ENCODE measurements at places on chromosomes 13 and 19.

GRCh38 chr13:96444676-96445075, 354.8 kb downstream of the HS6ST3 start:
- no peak for DNase-seq

DNA sequence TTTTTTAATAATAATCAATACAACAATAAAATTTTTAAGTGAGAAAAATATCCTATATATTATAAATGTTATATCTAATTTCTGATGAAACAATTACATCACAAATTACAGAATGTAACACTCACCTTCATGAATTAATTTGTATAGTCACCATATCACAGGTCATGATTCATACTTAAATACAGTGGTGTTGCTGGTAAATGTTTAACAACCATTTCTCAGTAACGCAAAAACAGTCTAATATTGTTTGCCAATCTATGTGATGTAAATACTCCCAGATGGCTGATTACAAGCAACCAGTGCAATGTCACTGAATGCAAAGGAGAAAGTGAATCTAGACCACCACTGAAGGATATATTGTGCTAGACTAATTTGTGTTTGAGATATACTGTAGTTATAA, 97.5 kb downstream of the DIAPH3 start:
- DNase-seq = no peak

DNA sequence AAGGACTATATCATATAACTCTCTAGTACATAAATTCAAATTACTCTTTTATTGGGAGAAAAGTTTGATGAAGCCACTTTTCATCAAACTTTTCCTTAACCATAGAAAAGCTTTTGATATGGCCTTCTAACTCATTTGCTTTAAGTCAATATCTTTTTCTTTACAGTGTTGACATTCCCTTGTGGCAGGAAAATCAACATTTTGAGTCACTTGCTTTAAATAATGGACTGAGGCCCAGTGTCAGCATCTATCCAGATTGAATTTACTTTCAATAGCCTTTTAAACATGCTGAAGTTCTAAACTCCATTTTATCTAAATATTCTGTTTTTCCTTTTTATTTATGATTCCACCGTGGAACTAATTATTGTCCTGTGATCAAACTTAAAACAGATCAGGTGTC, 62.7 kb downstream of the PCDH9 start:
- DNase-seq = no peak

DNA sequence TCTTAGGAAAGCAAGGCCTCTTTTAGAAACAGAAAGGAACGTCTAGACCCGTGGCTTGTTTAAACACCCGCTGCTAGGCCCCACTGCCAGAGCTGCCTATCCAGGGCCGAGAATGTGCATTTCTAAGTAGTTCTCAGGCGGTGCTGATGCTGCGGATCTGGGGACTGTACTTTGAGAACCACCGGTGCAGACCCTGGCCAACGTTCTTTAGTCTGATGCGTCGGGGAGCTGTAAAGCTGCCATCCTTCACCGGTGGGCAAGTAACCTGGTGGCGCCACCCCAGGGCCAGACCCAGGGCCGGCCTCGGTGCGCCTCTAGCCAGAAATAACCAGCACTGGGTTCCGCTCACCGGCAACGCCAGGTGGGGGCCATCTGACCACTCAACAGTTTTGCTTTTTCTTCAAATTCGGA, 47.1 kb downstream of the TGDS start:
- no peak for DNase-seq

- DNase-seq = peak; percentile 42
Measured at GRCh38 chr19:16381756-16382401, 57.3 kb downstream of the KLF2 start.

GRCh38 chr19:15274477-15274876, 42.2 kb upstream of the EPHX3 start:
- DNase-seq = no peak

GRCh38 chr13:48579165-48579918, 46.5 kb upstream of the RCBTB2 start:
- no peak for DNase-seq

DNA sequence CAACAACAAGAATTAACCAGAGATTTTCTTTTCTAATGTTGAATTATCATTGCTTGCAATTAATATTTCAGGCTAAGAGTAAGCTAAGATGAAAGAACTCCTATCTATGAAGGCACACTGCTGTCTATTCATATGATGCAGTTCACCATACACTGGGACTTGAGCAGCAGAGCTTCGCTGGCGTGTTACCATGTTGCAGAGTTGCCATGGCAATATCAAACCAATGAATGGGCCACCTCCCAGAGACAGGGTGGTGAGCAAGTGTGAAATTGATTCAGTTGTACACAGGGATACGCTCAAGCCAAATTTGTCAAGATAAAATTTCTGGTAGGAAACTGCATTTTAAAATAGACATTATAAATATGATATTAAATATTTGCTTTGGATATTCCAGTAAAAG, 69.3 kb upstream of the MYO16 start:
- no peak for DNase-seq

GRCh38 chr19:44904426-44904994, 1.1 kb upstream of the APOE start:
- DNase-seq = no peak

DNA sequence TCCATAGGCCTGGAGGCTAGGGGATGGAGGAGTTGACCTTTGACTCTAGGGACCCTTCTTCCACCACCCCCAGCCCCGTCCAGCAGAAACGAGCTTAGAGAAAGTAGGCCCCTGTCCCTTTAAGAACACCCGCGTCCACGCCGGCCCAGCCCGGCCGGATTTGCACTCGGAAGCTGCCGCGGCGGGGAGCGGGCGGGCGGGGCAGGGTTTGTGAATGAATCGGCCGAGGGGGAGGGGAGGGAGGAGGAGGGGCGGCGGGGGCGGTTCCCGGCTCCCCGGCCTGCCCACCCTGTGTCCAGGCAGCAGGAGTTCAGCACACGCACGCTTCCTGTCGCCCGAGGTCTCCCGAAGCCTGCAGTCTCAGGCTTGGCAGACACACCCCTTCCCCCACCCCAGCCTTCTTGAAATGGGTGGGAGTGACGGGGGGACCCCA, 1.5 kb downstream of the UNC13A start:
- no peak for DNase-seq

- no peak for DNase-seq
Measured at GRCh38 chr19:892243-892893, 619 bp downstream of the MED16 start.

DNA sequence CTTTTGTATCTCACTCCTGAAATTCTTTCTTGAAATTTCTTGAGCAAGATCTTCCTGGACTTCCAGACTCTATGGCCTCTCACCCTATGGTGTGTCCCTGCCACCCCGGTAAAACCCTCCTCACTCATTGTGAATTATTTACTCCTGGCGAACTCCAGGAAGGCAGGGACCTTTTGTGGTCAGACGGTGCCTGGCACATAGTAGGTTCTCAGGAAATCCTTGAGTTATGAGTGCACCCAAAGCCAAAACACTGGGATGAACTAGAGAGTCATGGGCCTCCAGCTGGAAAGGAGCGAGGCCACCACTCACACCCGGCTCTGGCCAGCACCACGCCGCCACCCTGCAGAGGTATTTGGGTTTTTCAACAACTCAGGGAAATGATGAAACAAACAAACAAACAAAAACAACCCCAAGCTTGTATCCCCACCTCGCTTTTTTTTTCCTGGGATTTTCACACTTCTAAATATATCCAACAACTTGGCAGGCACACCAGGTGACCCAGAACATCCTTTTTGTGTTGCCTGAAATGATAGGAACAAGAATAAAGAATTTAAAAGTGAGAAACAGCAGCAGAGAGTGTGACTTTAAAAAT, 11.2 kb downstream of the HPN start:
- no peak for DNase-seq

GRCh38 chr19:18282021-18282787, 782 bp upstream of the JUND start:
- DNase-seq = no peak

GRCh38 chr13:106373989-106374572, 161.4 kb downstream of the EFNB2 start:
- DNase-seq = no peak

DNA sequence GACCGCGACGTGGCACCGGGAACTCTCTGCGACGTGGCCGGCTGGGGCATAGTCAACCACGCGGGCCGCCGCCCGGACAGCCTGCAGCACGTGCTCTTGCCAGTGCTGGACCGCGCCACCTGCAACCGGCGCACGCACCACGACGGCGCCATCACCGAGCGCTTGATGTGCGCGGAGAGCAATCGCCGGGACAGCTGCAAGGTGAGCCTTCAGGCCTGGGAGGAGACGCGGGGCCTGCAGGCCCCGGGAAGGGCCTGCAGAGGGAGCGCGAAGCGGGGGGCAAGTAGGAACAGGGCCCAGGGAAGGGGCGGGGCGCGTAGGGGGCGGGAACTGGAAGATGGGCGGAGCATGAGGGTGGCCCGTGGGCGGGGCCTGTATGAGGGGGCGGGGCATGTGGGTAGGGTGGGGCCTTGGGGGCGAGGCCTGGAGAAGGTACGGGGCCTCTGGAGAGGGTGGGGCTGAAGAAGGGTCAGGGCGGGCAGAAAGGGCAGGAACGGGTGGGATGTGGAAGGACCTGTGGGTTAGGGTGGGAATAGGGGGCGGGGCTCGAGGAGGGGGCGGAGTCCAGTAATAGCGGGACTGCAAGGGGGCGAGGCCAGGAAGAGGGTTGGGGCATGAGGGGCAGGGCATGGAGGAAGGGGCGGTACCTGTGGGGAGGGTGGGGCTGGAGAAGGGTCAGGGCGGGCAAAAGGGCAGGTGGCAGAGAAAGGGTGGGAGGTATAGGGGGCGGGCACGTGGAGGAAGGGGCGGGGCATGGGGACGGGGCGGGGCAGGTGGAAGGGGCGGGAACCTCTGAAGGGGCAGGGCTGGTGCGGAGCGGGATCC, 2.5 kb downstream of the CFD start:
- DNase-seq = no peak

GRCh38 chr19:30364866-30365800, 7.1 kb upstream of the ZNF536 start:
- DNase-seq = no peak

- DNase-seq = no peak
Measured at GRCh38 chr13:39777527-39778061, 122.1 kb downstream of the COG6 start.

GRCh38 chr13:99388334-99388923, 81.2 kb upstream of the GPR183 start:
- no peak for DNase-seq

DNA sequence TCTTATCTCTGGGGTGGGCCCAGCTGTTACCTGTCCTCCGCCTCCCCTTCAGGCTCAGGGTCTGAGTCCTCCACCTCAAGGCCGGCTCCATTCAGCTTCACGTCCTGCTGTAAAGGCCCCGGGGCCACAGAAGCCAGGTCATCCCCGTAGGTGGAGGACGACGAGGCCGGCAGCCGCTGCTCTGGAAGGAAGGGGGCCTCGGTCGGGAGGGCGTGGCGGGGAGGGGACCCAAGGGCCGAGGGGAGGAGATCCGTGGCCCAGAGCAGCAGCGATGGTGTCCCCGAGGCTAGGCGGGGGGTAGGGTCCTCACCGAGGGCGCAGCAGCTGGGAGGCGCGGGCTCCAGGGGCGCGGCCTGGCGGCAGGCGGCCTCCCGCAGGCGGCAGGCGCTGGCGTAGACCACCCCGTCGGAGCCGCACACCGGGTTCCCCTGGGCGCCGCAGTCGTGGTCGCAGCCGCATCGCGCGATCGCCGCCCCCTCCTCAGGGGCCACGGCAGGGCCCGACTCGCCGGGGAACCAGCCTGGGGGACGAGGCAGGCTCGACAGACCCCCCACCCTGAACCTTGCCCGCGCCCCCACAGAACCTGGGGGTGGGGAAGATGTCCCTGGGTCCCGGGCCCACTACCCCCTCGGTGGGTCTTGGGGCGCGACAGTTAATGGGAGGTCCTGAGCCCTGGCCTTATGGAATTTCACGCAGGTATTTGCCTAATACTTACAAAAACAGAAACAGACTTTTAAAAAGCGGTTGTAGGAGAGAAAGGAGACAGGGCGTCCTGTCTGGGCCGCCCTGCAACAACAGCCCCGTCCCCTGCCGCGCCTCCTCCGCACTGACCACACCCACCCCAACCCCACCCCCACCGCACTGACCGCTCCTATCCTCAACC, 7.6 kb downstream of the F2RL3 start:
- no peak for DNase-seq

DNA sequence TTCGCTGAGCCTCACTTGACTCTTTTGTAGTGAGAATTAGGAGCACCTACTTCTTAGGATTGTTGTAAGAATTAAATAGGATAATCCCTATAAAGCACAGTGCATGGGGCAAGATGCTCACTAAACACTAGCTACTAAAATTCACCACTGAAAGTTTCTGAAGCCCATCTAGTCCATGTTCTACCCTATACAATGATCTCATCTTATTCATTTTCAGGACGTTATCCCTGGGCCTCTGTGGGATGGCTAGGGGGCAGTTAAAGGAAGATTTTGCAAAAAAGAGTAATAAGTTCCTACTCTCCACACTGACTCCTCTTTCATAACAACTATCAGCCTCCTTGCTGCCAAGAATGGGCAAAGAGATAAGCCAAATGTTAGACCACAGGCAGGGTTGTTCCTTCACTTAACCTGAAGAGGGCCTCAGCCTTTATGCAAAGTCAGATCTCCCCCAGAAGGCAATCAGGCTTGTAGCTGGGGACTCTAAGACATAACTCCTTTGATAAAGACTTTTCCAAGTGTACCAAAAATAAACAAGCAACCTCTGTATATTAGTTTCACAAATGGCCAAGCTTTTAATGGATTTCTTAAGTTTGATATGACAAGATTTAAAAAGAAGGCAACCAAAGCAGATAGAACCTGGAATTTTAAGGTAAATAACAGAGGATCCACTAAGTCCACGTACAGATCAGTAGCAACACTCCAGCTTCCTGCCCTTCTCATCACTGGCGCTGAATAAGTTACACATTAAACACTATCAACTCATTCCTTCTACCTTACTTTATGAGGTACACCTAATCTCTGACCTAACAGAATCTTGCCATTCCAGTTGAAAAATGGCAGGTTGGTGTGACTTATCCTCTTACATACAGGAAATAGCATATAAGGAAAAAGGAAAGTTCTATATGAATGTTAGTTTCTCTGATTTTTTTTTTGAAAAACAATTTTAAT, 44.4 kb downstream of the ELF1 start:
- no peak for DNase-seq

GRCh38 chr19:40705362-40705651, 11.4 kb downstream of the COQ8B start:
- no peak for DNase-seq

GRCh38 chr13:80496721-80497397, 155.9 kb upstream of the SPRY2 start:
- no peak for DNase-seq

GRCh38 chr13:76440568-76440967, 445.6 kb downstream of the KCTD12 start:
- DNase-seq = no peak

GRCh38 chr19:31943191-31943661, 402.2 kb upstream of the ZNF507 start:
- DNase-seq = no peak

- peak; percentile 20 for DNase-seq
Measured at GRCh38 chr19:35120898-35121297, 5.3 kb downstream of the FXYD3 start.
